ENCODE measurements at places on chromosomes 4 and X. TPM values are rescaled to one million over a fixed set of nuclear protein-coding genes. Genes with fewer than 3 reads are reported as not detected.

Gene NIPAL1
- 2.9 TPM for total RNA-seq

Gene HAUS3
- total RNA-seq = 23.6 TPM

Gene PRSS48
- total RNA-seq = not detected

Gene SYTL4
- not detected for total RNA-seq

Gene THAP9
- 4.9 TPM for total RNA-seq

Measured in activated naive CD8-positive, alpha-beta T cell treated with anti-CD3 and anti-CD28 coated beads for 36 hours (primary cell).